ENCODE measurements at places on chromosomes 16 and 17.

DNA sequence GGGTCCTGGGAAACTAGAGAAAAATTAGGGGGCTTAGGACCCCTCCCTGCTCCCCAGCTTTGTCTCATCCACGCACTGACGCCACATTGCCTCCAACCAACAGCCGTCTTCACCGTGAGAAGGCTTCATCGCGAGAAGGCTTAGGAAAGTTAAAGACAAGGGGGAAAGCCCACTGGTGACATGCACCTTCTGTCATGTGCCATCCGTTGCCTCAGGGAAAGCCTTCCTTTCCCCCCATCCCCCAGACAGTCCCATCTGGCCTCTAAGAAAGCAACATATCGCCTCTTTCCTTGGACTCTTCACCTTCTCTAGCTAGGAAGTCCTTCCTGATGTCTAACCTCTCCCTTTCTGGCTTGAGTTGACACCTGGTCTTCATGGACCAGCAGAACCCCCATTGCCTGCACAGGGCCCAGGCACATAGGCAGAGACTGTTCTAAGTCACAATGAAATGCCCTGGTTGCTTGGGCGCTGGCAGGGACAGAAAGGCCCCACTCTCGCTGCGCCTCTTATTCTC, 2.1 kb downstream of the FOXN1 start:
- no peak for DNase-seq

- peak; percentile 40 for DNase-seq
Measured at GRCh38 chr16:67000384-67001351, 12.3 kb downstream of the CES4A start.

- DNase-seq: no peak
Measured at GRCh38 chr16:79188739-79189122, 411.8 kb downstream of the MAF start.

DNA sequence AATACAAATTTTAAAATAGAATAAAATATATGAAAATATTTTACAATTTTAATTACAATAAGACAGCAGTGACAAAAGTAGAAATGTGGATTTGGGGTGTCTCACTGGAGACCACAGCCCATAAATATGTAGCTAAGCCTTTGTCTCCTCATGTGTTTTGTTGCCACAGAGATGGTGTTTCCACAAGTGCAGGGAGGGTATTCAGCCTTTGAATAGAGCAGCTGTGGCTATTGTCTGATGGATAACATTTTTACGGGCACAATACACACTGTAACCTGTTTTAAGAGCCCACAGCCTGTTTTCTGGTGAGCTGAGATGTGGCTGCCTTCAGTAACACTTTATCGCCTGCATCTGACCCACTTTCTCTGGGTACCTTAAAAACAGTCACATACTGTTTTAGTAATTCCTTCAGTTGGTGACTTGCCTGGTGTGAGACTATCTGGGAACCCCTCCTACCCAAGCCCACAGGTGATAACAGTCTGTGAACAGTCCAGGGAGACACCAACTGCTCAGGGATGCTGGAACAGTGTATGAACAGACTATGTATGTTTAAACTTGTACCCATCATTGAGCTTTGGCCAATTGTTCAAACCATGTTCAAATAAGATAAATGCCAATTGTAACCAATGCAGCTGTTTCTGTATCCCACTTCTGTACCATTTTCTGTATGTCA, 7.8 kb upstream of the AHSP start:
- no peak for DNase-seq
